ENCODE measurements at places on chromosomes 1 and 21.

DNA sequence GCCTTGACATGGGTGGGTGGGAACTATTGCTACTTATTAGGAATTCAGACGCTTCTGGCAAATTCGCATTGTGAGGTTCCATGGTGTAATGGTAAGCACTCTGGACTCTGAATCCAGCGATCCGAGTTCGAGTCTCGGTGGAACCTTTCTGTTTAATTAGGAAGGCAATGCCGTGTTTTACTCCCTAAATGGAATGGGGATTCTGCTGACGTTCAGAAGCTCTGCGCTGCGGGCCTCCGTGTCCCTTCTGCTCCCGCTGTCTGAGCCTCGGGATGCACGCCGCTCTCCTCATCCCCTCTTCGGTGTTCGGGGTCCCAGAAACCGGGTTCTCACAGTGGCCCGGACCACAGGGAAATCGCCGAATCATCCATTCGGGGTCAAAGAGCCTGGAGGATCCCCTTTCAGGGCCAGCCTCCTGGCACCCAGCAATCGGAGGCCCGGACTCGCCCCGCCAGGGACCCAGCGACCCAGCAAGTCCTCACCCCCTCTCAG, 280.3 kb downstream of the FAM72C start:
- DNase-seq: no peak

- DNase-seq: no peak
These were observed 12.0 kb upstream of the A3GALT2 start for GRCh38 chr1:33332881-33333280.

DNA sequence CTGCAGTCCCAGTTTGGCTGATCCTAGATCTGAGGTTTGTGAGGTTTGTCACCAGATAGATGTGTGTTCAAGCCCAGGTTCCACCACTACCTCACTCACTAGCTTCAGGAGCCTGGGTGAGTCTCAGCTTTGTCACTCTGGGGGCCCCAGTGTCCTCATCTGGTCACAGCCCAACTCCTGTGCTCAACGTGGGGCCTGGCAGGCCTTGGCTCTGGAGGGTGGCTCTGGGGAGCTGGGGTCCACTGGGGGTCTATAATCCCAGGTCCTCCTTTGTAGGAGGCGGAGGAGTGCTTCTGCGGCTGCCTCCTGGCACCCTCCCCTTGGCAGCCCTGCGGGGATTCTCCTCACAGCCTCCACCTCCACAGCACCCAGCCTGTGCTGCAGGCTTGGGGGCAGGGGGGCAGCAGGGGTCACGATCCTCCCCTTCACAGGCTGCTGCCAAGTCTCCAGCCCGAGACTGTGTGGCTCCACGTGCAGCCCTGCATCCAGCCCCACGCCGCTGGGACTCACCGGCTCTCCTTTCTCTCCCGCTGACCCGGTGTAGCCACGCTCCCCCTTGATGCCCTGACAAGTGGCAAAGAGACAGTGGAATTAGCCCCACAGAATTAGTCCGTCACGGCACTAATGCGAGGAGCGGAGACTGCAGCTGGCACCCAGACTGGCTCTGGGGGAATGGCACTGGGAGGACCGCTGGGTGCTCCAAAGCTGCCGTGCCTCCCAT, 22.5 kb upstream of the PEF1 start:
- DNase-seq: no peak

DNA sequence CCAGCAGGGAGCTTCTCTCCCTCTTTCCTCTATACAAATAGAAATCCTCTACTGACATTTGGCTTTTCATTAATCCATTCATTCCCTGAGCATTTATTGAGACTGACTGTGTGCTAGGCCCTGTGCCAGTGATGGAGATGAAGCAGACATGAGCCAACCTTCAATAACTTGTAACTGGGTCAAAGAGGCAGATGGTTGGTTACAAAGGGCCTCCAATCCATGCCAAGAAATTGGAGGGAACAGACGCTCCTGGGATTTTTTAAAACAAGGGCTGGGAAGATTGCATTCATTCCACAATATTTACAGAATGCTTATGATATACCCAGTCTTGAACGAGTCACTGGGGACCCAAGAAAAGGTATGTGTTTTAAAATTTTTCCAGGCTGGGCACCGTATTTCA, 6.2 kb downstream of the HPCAL4 start:
- no peak for DNase-seq

GRCh38 chr1:229034342-229034741, 236.6 kb upstream of the RAB4A start:
- no peak for DNase-seq

DNA sequence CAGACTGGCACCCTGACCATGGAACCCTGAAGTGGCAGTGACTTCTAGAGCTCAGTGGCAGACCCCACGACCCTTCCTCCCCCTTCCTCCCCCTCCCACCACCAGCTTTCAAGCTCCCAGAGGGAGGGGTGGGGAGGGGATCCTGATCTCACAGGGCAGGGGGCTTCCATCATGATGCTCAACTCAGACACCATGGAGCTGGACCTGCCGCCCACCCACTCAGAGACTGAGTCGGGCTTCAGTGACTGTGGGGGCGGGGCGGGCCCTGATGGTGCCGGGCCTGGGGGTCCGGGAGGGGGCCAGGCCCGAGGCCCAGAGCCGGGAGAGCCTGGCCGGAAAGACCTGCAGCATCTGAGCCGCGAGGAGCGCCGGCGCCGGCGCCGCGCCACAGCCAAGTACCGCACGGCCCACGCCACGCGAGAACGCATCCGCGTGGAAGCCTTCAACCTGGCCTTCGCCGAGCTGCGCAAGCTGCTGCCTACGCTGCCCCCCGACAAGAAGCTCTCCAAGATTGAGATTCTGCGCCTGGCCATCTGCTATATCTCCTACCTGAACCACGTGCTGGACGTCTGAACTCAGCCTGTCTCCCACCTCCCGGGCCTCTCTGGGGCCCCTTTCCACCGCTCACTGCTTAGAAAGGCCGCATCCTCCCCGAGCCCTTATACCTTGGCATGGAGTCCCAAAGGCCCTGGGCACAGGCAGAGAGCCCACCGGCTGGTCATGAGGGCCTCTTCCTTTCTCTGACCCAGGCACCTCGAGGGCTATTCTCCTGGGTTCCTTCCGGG, 3.9 kb downstream of the NHLH1 start:
- DNase-seq: no peak

DNA sequence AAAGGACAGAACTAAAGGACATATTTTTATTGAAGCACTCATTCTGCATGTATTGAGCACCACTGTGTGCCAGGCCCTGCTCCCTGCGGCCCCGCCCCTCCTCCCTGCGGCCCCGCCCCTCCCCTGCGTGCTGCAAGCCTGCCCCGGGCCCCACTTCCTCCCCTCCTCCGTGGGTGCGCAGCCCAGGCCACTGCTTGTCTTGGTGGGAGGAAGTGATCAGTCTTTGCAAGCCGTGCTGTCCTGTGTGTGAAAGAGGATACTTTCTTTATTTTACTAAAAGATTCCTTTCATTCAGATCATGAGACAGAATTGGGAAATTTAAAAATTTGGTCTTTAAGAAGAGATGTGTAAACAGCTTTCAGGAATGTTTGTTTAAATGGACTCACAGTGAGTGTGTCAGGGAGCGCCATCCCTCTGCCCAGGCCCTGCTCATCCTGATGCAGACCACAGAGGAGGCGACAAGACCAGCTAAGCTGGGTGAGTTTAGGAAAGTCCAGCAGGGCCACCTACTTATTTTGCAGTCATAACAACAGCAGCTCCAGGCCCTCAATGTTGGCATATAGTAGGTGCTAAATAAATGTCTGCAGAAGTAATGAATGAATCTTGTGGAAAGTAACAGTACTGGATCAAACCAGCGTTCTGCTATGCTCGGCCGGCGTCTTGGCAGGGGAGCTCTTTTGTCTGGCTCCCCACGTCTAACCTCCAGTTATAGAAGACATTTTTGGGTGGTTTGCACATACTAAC, 88.3 kb upstream of the SELENON start:
- DNase-seq: no peak

DNA sequence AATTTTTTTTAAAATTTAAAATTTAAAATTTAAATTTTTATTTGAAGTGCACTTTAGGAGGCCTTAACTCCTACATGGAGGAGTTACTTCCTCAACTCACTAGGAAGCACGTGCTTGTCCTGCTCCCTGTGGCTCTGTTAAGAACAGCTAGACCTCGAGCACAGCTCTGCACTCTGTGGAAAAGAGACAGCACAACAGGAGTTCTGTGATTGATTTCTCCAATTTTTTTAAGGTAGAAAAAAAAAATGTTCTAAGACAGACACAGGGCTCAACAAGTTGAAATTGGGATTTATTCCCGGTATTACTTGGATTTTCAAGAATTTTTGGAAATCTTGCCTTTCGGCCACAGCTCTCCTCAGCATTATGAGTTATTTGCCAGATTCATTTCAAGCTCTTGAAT, 356.6 kb upstream of the LYPLAL1 start:
- no peak for DNase-seq

DNA sequence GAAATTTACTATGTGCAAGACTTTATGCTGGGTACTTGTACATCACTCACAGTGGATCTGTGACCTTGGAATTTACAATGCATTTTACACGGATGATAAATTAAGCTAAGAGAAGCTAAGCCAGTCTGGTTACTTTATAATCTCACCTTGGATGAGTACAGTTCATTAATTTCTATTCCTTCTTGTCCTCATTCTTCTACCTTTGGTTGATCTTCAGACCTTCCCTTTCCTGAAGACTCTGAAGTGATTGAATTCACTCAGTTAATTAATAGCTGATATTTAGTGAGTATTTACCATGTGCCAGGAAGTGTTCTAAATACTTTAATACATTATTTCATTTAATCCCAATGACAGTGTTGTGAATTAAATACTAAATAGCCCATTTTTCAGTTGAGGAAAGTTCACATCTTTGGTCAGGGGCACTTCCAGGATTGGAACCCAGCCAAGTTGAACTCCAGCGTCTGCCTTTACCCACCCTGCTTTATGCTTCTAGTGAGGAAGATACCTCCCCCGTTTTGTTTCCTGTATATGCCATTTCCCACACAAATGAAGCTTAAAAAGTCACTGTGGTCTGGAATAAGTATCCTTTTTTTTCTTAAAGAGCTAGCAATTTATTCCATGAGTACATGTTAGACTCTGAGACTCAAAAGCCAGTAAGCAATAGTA, 146.6 kb downstream of the TLR5 start:
- DNase-seq: no peak
